ENCODE measurements at places on chromosomes 5 and 9.
A peak's percentile ranks its signal among the peaks of the same experiment; 100 is the strongest.

- H3K4me3 ChIP-seq = no peak overlapping the region
- H3K36me3 ChIP-seq = no peaks in the 10 kb centered on the region
- H3K27me3 ChIP-seq = no peaks in the 10 kb centered on the region
- no peak overlapping the region for H3K27ac ChIP-seq
- no peaks in the 10 kb centered on the region for H3K4me1 ChIP-seq
- no peak for DNase-seq
These were observed 160.1 kb downstream of the ACER2 start for GRCh38 chr9:19568946-19569345.

- no peaks in the 10 kb centered on the region for H3K4me1 ChIP-seq
- H3K27me3 ChIP-seq = no peaks in the 10 kb centered on the region
- no peak for DNase-seq
- H3K27ac ChIP-seq = no peak overlapping the region
- no peak overlapping the region for H3K4me3 ChIP-seq
- no peaks in the 10 kb centered on the region for H3K36me3 ChIP-seq
These were observed 227.6 kb upstream of the ELL2 start for GRCh38 chr5:96189028-96189826.

- no peaks in the 10 kb centered on the region for H3K27me3 ChIP-seq
- H3K36me3 ChIP-seq = no peaks in the 10 kb centered on the region
- no peaks in the 10 kb centered on the region for H3K4me1 ChIP-seq
- no peak for DNase-seq
These were observed 37.3 kb upstream of the MAMDC2 start for GRCh38 chr9:70006306-70006705.

DNA sequence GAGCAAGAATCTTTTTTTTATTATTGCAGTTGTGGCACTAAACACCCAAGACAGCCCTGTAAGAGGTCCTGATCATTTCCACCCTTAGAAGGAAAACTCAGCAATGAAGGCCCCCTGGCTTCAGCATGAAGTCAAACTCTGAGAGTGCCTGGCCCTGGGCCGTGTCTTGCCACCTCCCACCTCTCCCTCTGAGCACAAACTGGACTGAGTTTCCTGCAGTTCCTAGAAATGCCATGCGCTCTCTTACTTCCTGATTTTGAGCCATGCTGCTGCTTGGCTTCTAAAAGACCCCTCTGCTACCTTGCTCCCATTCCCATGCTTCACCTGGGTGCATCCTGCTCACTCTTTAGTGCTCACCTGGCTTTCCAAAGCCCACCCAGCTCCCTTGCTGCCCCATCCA is 140.4 kb upstream of the KLF9 start:
- no peak overlapping the region for H3K27ac ChIP-seq
- H3K36me3 ChIP-seq = no peaks in the 10 kb centered on the region
- H3K4me1 ChIP-seq = no peaks in the 10 kb centered on the region

GRCh38 chr9:20023961-20024571 is 235.2 kb upstream of the SLC24A2 start:
- H3K4me1 ChIP-seq = no peaks in the 10 kb centered on the region
- no peaks in the 10 kb centered on the region for H3K27me3 ChIP-seq
- H3K4me3 ChIP-seq = no peak overlapping the region
- no peak for DNase-seq

DNA sequence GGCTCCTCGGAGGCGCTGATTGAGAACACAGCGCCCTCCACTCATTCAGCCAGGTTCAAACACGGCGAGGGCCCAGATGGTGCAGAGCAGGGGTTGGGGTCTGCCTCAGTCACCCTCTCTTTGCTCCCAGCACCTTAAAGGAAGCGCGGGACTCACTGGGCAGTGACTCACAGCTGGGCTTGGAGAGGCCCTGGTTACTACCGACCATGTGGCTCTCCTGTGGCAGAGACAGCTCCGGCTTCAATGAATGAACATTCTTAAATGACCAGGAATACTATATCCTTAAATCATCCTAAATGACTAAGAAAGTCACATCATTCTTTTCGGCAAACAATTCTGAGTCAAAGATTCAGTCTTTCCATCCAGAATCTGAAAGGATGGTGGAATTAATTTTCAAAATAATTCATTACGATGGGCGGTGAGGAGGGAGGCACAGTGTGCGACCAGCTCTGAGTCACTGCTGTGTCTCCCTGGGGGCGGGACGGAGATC is 1.6 kb upstream of the INPP5E start:
- no peak overlapping the region for H3K4me3 ChIP-seq
- H3K27me3 ChIP-seq = no peaks in the 10 kb centered on the region
- no peak overlapping the region for H3K27ac ChIP-seq

DNA sequence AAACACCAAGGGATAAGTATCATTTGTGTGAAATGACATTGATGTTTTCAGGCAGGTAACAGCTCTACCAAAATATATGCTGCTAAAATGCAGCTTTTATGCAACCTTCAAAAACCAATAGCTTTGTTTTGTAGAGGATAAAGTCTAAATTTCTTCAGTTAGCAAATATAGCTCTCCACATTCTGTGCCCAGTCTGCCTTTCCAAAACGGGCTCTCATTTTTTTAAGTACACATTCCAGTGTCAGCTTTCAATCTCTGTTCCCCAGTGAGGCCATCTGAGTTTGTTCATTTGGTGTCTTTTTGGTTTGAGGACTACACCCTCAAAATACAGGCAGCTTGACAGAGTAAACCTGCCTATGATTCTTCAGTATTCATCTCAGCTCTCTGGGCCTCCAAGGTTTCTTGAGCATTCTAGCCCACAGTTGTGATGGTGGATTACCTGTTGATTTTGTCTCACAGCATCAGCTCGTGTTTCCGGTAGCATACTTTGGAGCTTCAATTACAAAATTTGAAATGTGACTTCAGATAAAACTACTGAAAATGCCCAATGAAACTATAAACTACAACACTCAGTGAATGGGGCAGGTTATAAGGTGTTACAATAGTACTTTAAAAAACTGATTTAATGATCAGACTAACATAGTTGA is 55.7 kb downstream of the NR3C1 start:
- no peak overlapping the region for H3K4me3 ChIP-seq
- no peak for DNase-seq
- H3K27me3 ChIP-seq = no peaks in the 10 kb centered on the region
- H3K27ac ChIP-seq = no peak overlapping the region
- peaks cover 38% of the 10 kb centered on the region for H3K4me1 ChIP-seq
- H3K36me3 ChIP-seq = no peaks in the 10 kb centered on the region

DNA sequence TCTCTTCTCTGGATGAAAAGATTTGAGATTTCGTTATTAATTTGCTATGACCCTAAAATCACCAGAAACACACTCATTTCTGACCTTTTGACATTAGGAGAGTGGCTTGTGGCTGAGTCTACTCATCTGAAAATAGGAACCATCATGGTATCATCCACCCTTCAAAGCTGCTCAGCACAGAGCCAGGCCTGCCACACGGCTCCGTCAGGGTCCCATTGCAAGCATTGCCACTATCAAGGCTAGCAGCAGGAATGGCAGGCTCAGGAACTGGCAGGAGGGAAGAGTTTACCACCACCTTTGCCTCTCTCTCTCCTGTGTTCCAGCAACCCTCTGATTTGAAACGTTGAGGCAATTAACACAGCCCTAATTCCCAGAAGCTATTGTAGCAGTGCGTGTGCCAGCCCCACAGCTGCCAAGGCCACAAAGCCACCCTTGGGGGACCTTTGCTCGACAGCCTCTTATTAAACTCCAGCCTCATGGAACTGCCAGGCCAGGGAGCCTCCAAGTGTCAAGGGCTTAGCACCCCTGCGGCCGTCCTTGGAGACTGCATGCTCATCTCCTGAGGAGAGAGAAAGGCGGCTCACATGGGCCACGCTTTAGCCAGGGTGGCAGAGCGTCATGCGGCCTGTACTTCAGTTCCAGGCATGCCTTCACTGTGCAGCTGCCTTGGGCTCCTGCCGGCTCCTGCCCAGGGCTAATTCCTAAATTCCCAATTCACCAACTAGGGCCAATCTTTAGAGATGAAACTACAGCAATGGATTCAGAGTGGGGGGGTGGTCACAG is 145.9 kb downstream of the ROR2 start:
- H3K27ac ChIP-seq = no peak overlapping the region
- DNase-seq = no peak
- H3K4me1 ChIP-seq = no peaks in the 10 kb centered on the region
- no peaks in the 10 kb centered on the region for H3K27me3 ChIP-seq

DNA sequence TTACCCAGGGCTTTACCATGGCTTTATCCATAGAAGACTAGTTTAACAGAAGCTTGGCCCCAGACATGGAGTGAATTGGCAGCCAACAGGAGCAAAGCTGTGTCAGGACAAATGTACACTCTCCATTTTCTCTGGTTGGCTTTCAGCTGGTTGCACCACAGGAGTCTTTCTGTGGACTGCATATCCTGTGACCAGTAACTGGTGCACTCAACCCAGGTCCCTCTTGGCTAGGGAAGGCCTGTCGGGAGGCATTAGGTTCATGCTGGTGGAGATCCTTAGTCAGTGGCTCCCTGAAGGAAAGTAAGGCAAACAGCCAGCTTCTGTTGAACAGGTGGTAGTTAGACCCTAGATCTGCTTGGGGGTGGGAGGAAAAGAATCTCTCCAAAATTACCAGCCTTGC is 146.9 kb upstream of the TLX3 start:
- no peaks in the 10 kb centered on the region for H3K36me3 ChIP-seq
- peaks cover 3% of the 10 kb centered on the region for H3K27me3 ChIP-seq

DNA sequence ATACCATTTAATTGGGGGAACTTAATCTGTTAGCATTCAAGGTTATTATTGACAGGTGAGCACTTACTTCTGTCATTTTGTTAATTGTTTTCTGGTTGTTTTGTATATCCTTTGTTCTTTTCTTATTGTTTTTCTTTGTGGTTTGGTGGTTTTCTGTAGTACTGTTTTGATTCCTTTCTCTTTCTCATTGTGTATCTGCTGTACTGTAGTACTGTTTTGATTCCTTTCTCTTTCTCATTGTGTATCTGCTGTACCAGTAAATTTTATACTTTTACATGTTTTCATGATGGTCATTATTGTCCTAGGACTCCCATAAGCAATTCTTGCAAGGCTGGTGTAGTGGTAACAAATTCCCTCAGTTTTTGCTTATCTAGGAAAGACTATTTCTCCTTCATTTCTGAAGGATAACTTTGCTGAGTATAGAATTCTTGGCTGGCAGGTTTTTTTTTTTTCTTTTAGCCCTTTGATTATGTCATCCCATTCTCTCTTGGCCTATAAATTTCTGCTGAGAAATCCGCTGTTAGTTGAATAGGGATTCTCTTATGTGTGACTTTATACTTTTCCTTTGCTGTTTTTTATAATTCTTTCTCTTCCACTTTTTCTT is 24.1 kb upstream of the CACNA1B start:
- H3K4me3 ChIP-seq = no peak overlapping the region
- H3K27me3 ChIP-seq = no peaks in the 10 kb centered on the region
- no peaks in the 10 kb centered on the region for H3K4me1 ChIP-seq
- H3K36me3 ChIP-seq = no peaks in the 10 kb centered on the region
- no peak for DNase-seq
- H3K27ac ChIP-seq = no peak overlapping the region

- no peaks in the 10 kb centered on the region for H3K4me1 ChIP-seq
- no peak for DNase-seq
These were observed 163.2 kb upstream of the S1PR3 start for GRCh38 chr9:88828018-88828417.

DNA sequence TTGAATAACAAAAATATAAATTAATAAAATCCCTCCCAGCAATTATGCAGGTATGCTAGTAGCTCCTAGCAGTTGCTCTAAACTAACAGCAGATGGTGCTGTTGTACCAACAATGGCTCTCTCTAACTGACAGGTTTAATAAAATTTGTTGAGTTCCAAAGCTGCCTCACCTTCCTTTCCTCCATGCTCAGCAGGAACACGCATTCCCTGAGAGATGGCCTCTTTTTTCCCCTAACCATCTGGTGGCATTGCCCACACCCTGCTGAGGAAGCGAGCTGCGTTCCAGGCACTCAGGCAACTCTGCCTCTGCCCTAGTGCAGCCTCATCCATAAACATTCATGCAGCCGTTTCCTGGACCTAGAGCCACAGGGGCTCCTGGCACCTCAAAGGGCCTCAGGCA is 106.2 kb downstream of the KLHL3 start:
- H3K4me1 ChIP-seq = no peaks in the 10 kb centered on the region
- H3K4me3 ChIP-seq = no peak overlapping the region
- peak; percentile 56 for DNase-seq
- H3K36me3 ChIP-seq = no peaks in the 10 kb centered on the region

Data from naive thymus-derived CD4-positive, alpha-beta T cell (primary cell).